ENCODE measurements at places on chromosomes 6 and 20.

DNA sequence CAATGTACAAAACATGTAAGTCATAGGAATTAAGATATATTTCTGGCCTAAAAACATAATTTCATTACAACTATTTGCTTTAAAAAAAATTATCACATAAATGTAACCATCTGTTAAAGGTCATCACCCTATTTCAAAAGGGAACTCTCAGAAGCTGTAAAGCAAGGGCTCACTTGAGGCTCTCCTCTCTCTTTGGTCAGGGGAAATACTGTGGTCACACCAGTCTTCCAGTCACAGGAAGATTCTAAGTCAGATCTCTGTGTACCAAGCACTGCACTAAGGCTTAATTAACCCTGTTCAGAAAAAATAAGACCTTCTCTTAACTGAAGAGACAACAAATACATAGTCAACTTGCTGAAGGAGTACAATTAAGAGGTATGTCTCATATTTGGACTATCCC lies 75.6 kb downstream of the MMS22L start:
- no peak for DNase-seq

- DNase-seq: no peak
Measured at GRCh38 chr6:21840428-21840827, 246.9 kb downstream of the SOX4 start.

DNA sequence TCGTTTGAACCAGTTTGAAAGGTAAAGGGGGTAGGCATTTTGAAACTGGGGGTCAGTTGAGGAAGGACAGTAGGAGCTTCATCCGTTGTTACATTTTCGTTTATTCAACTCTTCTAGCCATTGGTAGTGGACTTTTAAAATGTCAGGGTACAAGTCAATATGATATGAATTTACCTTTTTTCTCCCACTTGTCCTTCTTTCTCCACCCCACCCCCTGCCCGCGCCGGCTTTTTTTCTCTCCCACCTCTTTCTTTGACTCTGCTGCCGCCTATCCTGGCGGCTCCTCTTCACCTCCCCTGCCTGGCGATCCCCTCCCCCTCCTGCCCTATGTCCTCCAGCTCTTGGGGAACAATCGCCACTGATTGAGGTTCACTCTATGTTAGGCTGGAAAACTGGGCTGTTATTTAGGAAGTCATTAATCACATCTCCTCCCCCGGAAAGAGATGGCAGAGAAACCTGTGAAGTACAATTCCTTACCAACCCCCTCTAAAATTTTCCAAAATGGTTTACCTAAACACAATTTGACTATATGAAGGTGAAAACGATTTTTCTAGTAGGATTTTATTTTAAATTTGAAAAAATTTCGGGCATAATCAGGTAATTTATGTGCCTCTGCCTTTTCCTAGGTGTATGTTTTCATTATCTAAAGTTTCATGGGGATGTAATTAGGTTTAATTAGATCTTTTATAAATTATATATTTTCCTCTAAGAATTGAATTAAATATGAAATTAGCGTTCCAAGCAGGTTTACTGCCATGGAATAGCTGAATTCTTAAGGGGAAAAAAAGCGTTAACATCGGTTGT lies 778 bp upstream of the LIN28B start:
- DNase-seq: no peak

- peak; percentile 5 for DNase-seq
Measured at GRCh38 chr6:25963426-25964123, 973 bp downstream of the TRIM38 start.

DNA sequence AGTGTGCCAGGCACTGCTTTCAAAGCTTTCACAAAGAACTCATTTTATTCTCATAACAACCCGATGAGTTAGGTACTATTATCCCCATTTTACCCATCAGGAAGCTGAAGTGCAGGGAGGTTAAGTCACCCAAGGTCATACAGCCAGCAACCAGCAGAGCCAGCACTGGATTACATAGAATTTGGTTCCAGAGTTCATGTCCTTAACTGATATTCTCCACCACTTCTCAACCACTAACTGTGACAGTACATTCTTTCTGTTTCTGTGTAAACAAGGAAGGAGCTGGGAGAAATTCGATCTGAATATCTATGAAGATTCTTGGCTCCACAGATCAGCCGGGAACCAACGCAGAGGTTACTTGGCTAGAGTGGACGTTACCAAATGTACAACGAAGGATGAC lies 98.0 kb downstream of the KIF16B start:
- no peak for DNase-seq
